Fibroblast of lung (primary cell): ENCODE measurements at places on chromosomes 11 and 22. TPM values are rescaled to one million over a fixed set of nuclear protein-coding genes. Genes with fewer than 3 reads are reported as not detected.

Gene GP1BB
- 1.8 and 2.1 TPM in 2 replicates for total RNA-seq

Gene CDCA5
- 0.26 and 3.0 TPM in 2 replicates for total RNA-seq

Gene SCUBE2
- 1.8 TPM in 2 replicates for total RNA-seq

Gene OR56A1
- not detected in 2 replicates for total RNA-seq

Gene OR8K3
- total RNA-seq: not detected in 2 replicates

Gene OPCML
- under 0.01 and 0.99 TPM in 2 replicates for total RNA-seq

Gene C11orf16
- not detected in 2 replicates for total RNA-seq

Gene NTM
- total RNA-seq: 9.2 and 28.6 TPM in 2 replicates
